ENCODE measurements at places on chromosomes 6 and 20.
A peak's percentile ranks its signal among the peaks of the same experiment; 100 is the strongest.

DNA sequence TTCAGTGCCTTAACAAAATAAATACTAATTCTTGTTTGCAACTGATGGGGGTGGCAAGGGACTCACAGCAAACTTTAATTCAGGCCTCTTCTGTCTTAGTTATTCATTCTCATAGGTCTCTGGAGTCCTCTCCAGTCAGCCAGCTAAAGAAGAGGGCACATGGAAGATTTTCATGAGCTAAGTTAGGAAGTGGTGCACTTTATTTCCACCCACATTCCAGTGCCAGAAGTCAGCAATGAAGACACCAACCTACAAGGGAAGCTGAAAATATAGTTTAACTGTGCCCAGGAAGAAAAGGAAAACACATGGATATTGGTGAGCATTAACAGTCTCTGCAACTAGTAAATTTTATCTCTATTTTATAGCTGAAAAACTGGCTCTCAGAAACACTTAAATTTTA, 16.7 kb upstream of the IRAK1BP1 start:
- no peak for DNase-seq

GRCh38 chr20:63618291-63618980, 8.5 kb downstream of the GMEB2 start:
- DNase-seq, result no peak

- DNase-seq, result no peak
These were observed 59.6 kb upstream of the LAMP5 start for GRCh38 chr20:9454791-9455190.

DNA sequence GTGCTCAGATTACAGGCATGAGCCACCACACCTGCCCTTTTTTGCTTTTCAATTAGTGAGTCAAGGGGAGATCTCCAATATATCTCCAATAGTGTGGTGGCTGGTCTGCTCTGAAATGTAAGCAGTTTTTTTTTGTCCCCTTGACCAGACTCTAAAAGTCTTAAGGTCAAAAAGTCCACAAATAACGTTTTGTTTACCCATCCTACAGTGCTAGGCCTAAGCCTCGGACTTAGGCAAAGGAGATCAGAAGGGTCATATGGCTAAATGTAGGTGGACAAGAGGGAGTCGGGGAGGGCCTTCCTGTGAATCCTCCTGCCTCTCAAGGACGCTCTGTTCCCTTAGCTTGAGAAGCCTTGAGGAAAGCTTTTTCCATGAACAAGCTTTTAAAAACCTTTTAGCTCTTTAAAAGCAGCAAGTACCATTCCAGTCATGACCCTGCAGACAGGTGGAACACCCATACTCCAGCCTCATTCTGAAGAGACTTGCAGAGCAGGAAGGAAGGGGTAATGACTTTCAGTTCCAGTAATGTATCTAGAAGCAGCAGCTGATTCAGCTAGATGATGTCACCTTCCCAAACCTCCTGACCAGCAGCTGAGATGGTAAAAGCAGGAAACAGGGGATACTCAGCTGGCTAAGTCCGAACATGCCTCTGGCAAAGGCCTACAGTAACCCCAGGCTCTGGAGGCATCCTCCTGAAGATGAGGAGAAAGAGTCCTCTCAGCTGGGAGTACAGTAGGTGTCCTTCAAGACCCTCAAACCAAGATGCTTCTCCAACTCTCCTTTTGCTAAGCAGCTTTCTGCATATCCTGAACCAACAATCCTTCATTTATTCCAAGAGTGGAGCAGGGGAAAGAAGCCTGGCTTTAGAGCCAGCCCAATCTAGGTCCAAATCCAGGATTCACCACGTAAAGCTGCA, 23.6 kb downstream of the BCL2L1 start:
- DNase-seq, result peak; percentile 85

DNA sequence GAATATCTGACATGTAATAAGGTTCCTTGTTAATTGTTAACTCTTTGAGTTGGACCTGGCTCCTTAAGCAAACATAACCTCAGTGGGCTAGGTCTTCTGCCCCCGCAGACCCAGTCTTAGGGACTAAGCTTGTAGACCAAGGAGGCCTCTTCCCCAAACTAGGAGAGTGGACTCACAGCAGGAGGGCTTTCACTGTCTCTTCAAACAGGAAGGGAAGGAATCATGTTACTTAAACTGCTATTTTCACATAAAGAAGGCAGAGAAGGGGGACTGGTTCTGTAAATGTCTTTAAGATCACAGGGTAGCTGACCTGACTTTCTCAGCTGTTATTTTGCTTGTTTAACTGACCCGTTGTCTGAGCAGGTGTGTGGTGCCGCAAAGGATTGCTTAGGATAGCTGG, 34.9 kb upstream of the PRDM1 start:
- no peak for DNase-seq

GRCh38 chr20:20795721-20796120, 83.3 kb upstream of the RALGAPA2 start:
- no peak for DNase-seq

GRCh38 chr20:10553326-10553984, 118.3 kb downstream of the SLX4IP start:
- DNase-seq, result peak; percentile 73

DNA sequence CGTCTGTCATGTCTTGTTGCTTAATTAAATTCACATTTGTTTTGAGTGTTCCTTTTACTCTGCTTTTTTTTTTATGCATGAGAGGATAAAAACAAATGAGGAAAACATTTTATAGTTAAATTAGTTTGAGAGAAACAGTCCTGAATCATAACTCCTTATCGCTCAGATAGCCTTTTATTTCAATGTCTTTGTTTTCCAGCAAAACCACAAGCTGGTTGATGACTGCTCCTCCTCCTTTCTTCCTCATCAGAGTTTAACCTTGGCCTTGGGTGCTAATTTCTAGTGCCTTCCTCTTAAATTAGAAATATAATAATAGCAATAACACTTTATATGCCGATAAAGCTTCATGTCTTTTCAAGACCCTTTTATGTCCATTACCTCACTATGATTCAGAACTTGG, 3.1 kb downstream of the NOX3 start:
- no peak for DNase-seq

DNA sequence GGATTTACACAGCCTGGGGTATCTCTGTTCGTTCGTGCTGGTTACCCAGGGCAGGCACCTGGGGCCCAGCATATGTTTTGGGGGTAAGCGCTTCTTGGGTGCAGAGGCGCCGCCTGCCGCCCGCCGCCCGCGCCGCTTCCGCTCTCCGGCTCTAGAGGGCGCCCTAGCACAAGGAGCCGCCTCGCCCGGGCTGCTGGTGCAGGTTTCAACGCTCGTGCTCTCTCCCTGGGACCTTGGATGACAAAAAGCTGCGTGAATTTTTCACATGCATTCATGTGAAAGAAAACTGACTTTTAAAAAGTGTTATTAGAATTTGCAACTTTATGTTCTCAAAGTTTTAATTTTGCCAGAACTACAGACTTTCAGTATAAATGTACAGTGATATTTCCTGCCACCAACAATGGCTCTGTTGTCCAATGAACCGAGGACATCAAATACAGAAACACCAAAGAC, 32.5 kb downstream of the PRR18 start:
- peak; percentile 19 for DNase-seq

GRCh38 chr20:11296951-11297350, 620.7 kb upstream of the BTBD3 start:
- DNase-seq, result no peak

- no peak for DNase-seq
These were observed 108.9 kb upstream of the STXBP5 start for GRCh38 chr6:147095316-147095715.

GRCh38 chr6:133441491-133441890, 200.3 kb downstream of the EYA4 start:
- no peak for DNase-seq

GRCh38 chr20:57243480-57244220, 22.8 kb downstream of the BMP7 start:
- DNase-seq, result no peak

Data from astrocyte of the cerebellum (primary cell).